ENCODE measurements at places on chromosomes 3 and 15.

DNA sequence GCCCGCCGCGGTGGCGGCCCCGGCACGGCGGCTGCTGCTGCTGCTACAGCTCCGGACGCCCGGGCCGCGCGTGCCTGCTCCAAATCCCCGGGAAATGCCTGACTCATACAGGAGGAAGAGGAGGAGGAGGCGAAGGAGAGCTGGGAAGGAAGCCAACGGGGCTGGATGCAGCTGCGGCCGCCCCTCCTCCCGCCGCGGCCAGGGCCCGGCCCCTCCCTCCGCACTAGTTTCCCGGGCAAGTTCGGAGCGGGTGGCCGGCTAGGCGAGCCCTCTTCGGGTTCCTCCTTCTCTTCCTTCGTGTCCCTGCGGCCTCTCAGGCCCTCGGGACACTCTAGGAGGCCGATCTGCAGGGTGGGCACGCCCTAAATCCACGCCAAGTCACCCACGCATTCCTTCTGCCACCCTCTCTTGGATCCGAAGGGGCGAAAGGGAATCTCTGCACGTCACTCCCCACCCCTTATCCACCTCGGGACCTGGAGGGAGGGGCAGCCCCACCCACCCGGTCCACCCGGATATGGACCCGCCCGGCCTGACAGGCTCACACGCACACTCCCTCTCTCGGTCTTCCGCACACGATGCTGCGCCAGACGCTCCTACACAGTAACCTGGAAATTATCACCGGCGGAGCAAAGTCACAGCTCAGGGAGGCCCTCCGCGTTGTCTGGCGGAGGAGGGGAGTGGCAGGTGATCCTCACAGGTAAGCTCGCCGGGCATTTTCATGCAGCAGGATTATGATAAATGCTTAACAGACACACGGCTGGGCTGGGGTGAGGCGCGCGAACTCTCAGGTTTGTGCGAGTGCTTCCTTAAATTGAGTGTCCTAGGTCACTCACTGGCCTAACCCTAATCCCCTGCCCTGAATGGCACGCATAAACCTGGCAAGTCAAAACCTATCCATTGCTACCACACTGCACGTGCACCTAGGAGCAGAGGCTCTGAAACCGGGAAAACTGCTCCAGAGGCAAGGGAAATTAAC lies at the start of the genes OSBPL10 and ZNF860:
OSBPL10 (minus strand) TSS at position 57 of the 976 bp plus-strand sequence. CDS start 83 bp downstream, outside the sequence.
ZNF860 (plus strand) TSS at position 545 of the 976 bp plus-strand sequence. CDS start 7,330 bp downstream, outside the sequence.
- DNase-seq, result peak; percentile 89

DNA sequence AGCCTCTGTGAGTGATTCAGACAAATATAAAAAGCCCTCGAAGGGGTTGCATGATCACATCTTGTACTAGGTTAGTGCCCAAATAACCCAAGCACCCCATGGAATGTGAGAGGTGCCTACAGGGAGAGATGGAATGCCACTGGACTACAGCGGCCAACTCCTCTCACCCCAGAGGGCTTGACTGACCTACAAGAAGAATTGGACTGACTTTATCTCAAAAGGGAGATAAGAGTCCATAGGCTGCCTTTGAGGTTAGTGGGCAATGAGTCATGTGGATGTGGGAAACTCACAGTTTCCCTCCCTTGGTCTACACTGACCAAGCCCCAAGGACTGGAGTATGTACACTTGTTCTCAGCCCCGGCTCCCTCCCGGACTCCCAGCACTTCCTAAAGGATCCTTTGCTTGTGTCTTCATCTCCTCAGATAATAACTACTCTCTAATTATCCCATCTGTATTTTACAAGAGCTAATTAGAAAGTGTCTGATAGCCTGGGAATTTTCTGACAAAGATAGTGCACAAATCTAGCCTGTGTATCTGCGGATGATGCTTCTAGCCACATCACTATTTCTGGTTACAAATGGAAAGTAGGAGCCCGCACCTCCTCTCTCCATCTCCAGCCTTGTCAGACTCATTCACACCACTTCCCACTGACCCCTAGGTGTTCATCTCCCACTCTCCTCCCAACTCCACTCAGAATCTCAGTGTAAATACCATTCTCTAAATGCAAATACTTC lies 547.8 kb upstream of the TBL1XR1 start:
- no peak for DNase-seq

- no peak for DNase-seq
These were observed 175.8 kb downstream of the VGLL4 start for GRCh38 chr3:11467875-11468274.

GRCh38 chr3:24494618-24495325 lies at the start of gene THRB:
TSS of gene THRB (minus strand) at chr3:24494850.
- peak; percentile 24 for DNase-seq

GRCh38 chr3:108588601-108589000 lies 637 bp downstream of the CIP2A start:
- peak; percentile 16 for DNase-seq

DNA sequence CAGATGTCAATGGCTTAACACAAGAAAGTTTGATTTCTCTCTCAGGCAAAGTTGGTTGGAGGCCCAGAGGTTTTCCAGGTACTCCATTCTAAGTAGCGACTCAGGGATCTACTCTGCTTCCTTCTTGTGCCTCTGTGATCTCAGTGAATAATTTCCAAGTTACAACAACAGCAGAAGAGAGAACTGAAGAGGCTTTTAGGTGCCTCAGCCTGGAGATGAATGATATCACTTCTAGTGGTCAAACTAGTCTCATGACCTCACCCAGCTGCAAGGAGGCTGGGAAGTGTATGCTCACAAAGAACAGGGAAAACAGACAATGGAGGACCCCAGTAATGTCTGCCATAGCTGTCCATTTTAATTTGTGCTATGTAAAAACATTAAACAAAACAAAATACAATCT lies 4.6 kb upstream of the PRICKLE2 start:
- no peak for DNase-seq

- no peak for DNase-seq
These were observed 49.2 kb upstream of the TMEM115 start for GRCh38 chr3:50408443-50408944.
